WTC11 (cell line): ENCODE measurements at places on chromosomes 7 and 10.
A peak's percentile ranks its signal among the peaks of the same experiment; 100 is the strongest.

GRCh38 chr7:20033621-20034400, 183.4 kb downstream of the MACC1 start:
- DNase-seq, result no peak

DNA sequence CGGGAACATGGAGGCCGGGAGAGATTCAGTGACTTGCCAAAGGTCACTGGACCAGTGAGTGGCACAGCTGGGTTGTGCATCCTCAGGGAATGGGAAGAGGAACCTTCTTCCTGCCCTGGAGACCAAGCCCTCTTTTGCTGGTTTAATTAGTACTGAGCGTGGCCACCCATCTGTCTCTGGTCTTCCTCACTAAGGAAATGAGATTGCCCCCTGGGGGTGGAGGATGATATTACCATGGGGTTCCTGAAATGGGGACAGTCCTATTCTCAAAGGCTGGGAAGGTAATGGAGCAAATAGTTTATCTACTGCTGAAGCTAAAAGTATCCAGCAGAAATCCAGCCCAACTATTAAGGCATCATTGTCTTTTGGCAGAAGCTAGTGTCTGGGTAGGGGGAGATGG, 98.6 kb upstream of the FGFR2 start:
- DNase-seq, result peak; percentile 87

- no peak for DNase-seq
These were observed 118.9 kb downstream of the PRPF18 start for GRCh38 chr10:13705526-13706174.

DNA sequence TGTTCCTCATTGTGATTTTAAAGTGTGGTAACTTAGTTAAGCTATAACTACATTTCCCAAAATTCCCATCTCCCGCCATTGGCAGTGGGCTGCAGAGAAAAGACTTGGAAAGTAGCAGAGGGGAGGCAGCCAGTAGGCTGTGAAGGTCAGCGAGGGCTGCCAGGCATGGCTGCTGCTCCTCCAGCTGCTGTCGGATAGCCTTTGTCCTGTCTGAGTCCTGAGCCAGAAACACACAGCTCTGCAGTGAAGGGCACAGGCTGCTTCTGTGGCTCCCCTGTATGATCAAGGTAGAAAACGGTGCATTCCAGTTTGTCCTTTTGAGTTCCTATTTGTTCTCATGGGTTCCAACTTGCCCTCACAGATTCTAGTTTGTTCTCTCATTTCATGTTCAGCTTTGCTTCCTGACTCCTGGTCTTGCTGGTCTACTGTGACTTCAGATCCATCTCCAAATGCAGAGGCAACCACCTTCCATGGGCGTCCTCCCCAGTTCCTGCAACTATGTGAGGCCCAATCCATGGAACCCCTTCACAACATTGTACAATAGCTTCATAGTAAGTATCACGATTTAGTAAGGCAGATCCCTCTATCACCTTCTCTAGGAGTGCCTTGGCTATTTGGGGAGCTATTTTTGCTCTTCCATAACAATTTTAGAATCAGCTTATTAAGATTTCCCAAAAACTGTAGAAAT, 31.7 kb downstream of the SYPL1 start:
- DNase-seq, result no peak

DNA sequence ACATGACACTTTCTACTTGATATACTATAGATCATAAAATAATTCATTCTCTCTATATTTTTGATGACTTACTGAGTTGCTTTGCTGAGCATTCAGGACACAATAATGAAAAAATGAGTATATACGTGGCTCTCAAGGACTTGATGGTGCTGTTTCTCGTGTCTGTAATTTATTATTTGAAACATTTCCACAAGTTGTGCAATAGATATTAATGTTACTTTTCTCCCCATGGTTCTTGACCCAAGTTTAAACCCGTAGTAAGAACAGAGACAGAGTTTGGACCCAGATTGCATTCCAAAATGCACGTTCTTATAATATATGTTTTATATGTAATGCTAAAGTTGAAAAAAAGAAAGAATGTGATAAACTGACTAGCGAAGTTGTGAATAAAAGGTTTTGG, 94.2 kb upstream of the FAM3C start:
- no peak for DNase-seq
